ENCODE measurements at places on chromosomes 16 and 17.

DNA sequence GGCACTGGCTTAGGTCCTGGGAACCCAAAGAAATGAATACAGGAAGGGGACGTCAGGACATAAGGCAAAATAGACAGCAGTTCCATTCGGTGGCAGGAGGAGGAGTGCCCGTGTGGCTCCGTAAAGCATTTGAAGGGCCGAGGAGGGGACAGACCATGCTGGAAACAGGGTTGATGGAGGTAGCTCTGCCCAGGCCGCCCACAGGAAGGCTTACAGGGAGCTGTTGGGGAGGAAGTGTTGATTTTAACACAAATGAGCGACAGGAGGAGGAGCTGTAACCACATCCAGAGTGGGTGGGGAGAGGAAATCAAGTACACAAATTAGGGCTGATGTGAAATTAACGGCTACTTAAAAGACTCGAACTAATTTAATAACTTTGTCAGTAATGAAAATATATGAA, 54.6 kb downstream of the RBFOX3 start:
- H3K4me3 ChIP-seq: no peak overlapping the region
- no peaks in the 10 kb centered on the region for H3K27me3 ChIP-seq
- no peaks in the 10 kb centered on the region for H3K4me1 ChIP-seq

- H3K36me3 ChIP-seq: peaks cover 90% of the 10 kb centered on the region
- DNase-seq: no peak
- no peaks in the 10 kb centered on the region for H3K27me3 ChIP-seq
- H3K4me3 ChIP-seq: no peak overlapping the region
- no peak overlapping the region for H3K27ac ChIP-seq
Observed at GRCh38 chr16:8630255-8630953, 8.9 kb downstream of the METTL22 start.

GRCh38 chr16:57258910-57259475, 13.9 kb downstream of the ARL2BP start:
- peak overlapping the region; percentile 83 for H3K27ac ChIP-seq
- DNase-seq: peak; percentile 49
- no peak overlapping the region for H3K4me3 ChIP-seq
- H3K36me3 ChIP-seq: peaks cover 54% of the 10 kb centered on the region

GRCh38 chr16:31248344-31248743, 11.4 kb upstream of the ITGAM start:
- no peaks in the 10 kb centered on the region for H3K36me3 ChIP-seq
- no peak overlapping the region for H3K27ac ChIP-seq
- no peak overlapping the region for H3K4me3 ChIP-seq

- no peaks in the 10 kb centered on the region for H3K36me3 ChIP-seq
- H3K27me3 ChIP-seq: no peaks in the 10 kb centered on the region
- peak; percentile 56 for DNase-seq
- no peaks in the 10 kb centered on the region for H3K4me1 ChIP-seq
Observed at GRCh38 chr16:85422196-85422631, 190.9 kb upstream of the GSE1 start.

DNA sequence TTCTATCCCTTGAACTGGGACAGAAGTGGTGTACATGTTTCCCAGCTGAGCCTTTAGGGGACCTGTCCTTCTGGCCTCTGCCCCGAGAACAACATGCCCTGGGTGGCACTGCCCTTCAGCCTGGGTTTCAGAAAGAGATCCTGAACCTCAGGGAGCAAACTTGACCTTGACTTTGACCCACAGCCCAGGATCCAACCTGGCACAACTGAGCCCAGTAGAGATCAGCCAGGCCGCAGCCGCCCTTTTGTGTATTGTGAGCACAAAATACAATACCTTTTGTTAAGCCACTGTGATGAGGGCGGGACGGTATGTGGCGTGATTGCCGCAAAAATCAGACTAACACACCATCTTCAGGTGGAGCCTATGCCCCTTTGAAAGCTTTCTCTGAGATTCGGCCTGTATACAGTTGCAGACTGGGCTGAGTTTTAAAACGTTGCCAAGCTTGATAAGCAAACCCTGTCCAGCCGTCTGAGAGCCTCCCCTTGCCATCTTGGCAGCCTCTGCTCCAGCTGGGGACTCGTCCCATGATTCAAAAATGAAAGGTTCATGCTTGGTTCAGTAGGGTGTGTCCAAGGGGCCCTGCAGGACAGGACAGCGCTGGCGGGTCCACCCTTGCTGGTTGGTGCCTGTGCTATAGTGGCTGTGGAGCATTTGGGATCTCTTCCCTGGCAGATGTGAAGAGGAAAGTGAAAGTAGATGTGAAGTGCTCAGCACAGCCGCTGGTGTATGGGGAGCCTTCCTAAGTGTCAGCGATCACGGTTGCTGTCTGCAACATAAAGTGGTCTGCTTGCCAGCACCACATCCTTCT, 40.3 kb downstream of the FOXL1 start:
- H3K4me3 ChIP-seq: no peak overlapping the region
- DNase-seq: no peak
- no peaks in the 10 kb centered on the region for H3K36me3 ChIP-seq
- H3K27ac ChIP-seq: no peak overlapping the region
- no peaks in the 10 kb centered on the region for H3K27me3 ChIP-seq

- no peaks in the 10 kb centered on the region for H3K27me3 ChIP-seq
- H3K36me3 ChIP-seq: no peaks in the 10 kb centered on the region
- no peaks in the 10 kb centered on the region for H3K4me1 ChIP-seq
- peak; percentile 31 for DNase-seq
Observed at GRCh38 chr17:76379275-76379641, 5.2 kb upstream of the SPHK1 start.

- no peak overlapping the region for H3K4me3 ChIP-seq
- H3K4me1 ChIP-seq: no peaks in the 10 kb centered on the region
Observed at GRCh38 chr16:882256-882655, 81.7 kb upstream of the GNG13 start.

All from RWPE2 (cell line).